ENCODE measurements at places on chromosomes 11 and 22.

DNA sequence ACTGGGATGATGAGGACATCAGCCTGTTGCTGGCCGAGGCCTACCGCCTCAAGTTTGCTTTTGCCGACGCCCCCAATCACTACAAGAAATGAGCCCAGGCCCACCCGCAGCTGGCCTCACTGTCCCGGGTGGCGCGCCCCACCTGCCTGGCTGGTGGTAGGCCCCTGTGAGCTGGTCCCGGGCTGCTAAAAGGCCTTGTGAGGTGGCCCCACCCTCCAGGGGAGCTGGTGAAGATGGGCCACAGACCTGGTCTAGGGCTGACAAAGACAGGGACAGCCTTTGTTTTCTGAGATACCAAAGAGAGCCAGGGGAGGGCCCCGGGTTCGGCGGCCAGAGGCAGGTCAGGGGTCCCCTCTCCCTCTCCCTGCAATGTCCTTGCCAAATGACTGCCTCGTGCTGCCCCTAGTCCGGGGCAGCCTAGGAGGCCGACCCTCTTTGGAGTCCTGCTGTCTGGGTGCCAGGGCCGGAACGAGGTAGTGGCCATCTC lies 411.1 kb downstream of the TBC1D22A start:
- no peak for DNase-seq

DNA sequence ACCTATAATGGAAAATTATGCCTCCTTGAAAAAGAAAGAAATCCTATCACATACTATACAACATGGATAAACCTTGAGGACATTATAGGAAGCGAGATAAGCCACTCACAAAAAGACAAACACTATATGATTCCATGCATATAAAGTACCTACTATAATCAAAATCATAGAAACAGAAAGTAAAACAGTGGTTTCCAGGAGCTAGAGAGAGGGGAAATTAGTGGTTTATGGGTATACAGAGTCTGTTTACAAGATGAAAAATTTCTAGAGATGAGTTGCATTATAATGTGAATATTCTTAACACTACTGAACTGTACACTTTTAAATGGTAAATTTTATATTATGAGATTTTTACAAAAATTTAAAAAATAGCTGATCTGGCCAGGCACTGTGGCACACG lies 40.5 kb upstream of the ARHGAP42 start:
- no peak for DNase-seq

- no peak for DNase-seq
Observed at GRCh38 chr11:12050470-12051286, 42.3 kb upstream of the DKK3 start.

DNA sequence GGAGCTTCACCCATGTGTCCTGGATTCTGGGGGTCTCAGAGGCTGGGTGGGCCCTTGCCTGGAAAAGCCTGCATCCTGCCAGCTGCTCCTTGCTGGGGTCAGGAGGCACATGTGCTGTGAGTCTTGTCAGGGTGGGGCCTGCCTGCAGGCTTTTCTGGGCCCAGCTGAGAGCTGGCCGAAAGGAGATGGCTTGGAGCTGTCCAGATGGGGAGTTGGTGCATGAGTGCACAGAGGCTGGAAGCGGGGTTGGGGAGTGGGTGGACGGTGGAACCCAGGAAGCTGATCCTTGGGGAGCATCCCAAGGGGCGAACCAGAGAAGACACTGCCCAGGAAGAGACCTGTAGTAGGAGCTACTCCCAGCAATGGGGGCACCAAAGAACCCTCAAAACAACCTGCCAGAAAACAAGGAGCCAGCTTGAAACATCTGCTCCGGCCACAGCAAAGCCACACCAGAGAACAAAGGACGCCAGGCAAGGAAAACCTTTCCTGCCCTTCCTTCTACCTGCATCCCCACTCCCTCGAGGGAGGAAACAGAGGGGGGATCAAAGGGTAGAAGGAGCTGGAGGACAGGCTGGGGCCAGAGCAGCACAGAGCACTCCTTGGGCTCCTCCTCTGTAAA lies 8.2 kb upstream of the KCTD17 start:
- DNase-seq: no peak

- DNase-seq: no peak
Observed at GRCh38 chr11:104254347-104254746, 90.4 kb upstream of the PDGFD start.

DNA sequence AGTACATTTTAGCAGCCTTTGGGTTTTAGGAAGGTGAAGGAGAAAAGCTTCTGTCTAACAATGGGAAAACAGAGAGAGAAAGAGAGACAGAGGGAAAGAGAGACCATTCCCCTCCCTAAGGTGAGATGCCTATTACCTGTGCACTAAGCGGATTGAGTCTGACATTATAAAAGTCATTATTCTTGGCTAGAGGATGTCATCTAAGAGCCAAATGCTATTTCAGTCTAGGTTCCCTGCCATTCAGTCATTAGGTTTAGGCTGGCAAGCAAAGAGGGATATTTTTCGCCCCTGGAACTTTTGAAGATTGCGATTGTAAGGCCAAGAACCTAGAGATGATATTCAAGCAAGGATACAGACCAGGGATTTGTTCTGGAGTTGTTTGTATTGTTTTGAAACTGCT lies 7.2 kb downstream of the BLID start:
- no peak for DNase-seq

DNA sequence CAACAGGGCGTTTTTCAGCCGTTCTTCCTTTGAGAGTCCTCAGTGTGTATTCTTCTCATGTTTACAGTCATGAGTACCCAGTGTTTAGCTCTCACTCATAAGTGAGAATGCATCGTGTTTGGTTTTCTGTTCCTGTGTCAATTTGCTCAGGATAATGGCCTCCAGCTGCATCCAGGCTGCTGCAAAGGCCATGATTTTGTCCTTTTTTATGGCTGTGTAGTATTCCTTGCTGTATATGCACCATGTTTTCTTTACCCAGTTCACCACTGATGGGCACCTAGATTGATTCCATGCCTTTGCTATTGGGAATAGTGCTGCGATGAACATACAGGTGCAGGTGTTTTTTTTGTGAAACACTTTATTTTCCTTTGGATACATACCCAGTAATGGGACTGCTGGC lies 23.5 kb downstream of the B3GAT1 start:
- DNase-seq: no peak

GRCh38 chr11:13110929-13111812 lies 102.1 kb downstream of the RASSF10 start:
- no peak for DNase-seq

- no peak for DNase-seq
Observed at GRCh38 chr11:69814902-69815301, 4.3 kb downstream of the FGF3 start.

DNA sequence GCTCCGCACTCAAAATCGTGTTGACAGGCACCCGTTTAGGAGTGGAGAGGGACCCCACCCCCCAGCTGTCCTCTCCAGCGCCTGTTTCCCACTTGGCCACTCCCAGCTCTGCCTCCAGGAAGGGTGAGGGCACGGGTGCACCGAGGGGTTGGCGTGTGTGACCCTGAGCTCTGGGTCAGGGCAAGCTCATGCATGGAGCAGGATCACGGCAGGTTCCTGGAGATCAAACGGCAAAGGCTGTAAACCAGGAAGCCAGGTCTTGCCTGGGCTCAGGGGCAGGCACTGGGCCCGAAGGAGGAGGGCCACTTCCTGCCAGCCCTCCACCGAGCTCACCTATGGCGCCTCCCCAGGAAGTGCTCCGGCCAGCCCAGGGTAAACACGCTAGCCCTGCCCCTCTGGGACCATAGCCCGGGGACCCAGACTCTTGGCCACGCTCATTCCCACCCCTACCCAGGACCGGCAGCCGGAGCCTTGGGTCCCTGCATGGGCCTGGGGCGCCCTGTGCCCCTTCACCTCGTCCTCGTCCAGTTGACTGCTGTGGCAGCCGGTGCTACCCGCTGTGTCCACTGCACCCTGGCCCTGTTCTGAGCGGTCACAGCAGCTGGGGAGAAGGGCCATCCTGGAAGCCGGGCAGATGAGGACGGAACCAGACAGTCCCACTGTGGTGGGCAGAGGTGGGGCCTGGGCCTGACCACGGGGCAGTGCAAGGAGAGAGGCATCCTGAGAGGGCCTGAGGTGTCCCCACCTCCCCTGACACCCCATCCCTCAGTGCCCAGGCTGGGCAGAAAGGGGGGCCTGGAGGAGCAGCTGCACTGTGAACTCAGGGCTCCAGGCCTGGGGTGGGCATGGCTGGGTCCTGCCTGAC lies 1.0 kb upstream of the EPS8L2 start:
- DNase-seq: no peak

GRCh38 chr11:72924568-72925190 lies 110.5 kb downstream of the ATG16L2 start:
- DNase-seq: no peak

DNA sequence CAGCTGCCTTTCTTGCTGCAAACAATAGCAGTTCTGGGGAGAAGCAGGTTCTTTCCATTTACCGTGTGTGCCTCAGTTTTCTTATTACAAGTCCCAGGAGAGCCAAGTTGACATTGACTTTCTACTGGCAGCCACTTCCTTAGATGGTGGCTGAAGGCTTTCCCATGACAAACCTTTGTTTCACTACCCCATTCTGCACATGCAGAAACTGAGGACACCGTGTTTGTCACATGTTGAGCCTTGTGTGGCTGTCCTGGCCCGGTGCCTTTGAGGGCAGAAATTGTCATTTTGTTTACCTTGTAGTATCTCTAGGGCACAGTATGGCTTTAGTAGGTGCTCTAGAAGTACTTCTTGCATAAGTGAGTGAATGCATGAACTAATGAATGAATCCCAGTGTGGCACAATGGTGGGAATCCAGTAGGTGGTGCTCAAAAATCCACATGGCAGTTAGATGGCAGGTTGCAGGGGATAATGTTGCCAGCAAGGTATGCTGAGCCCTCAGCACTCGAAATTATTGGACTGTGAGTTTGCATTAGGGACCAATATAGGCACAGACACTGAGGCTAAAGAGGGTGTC lies 101.6 kb downstream of the CSNK2A3 start:
- DNase-seq: no peak

GRCh38 chr11:118849825-118850224 lies 33.9 kb upstream of the CXCR5 start:
- DNase-seq: no peak

DNA sequence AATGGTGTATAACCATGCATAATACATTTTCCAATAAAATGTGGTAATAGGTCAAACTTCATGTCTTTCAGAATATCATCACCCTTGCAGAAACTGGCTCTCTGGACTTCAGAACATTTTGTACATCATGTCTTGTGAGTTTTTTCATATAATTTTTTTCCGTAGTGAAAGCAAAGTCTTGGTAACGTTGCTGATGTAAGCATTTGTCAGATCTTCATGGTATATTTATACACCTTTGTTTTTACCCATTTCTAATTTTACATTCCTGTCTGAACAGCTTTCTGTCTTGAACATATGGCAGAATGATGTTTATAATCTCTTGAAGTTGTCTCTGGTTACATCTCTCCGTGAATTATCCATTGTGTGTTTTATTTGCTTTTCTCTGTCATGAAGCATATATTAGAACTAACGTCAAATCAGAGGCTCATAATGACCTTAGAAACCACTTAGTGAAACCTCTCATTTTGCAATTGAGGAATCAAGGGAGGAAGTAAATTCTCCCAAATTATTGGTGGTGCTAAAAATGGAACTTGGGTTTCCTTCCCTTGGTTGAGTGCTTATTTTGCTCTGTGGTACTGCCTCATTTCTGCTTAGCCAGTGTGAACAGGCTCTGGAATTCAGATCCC lies 37.4 kb downstream of the CSRP3 start:
- DNase-seq: no peak

DNA sequence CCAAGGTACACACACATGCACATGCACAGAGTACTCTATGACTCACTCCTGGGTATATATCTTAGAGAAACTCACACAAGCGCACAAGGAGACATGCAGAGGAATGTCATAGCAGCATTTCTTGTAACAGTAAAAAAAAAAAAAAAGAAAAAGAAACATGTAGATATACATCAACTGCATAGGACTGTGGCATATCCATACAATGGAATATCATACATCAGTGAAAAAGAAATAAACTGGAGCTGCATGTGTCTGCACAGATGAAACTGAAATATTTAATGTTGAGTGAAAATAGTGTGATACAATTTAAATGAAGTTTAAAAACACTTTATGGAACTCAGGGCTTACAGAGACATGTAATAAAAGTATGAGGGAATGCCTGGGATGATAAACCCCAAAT lies 46.4 kb downstream of the SYT13 start:
- DNase-seq: no peak

- DNase-seq: no peak
Observed at GRCh38 chr11:122331079-122331478, 215.1 kb upstream of the BLID start.

DNA sequence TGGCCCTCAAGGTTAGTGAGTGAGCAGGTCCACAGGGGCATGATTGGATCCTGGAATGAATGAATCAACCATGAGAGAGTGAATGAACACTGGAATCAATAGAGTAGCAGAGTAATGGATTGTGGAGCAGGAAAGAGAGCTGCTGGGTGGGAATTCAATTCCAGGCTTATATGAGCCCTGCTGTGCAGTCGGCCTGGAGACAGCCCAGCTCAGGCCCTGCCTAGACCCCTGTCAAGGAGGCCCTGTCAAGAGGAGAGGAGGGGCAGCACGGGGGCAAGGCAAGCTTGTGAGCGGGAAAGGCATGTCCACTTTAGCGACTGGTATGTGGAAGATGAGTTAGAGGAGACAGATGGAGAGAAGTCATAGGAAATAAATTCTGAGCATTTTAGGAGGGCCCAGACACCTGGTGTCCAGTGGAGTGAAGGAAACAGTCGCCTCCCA lies 1.3 kb upstream of the FOLR1 start:
- no peak for DNase-seq

- DNase-seq: no peak
Observed at GRCh38 chr11:35227576-35228327, 88.8 kb downstream of the CD44 start.

GRCh38 chr11:10864688-10865087 lies 6.8 kb upstream of the ZBED5 start:
- DNase-seq: no peak

- DNase-seq: no peak
Observed at GRCh38 chr11:13278609-13279486, 1.3 kb downstream of the BMAL1 start.

- no peak for DNase-seq
Observed at GRCh38 chr11:127308291-127308690, 307.7 kb upstream of the KIRREL3 start.

GRCh38 chr11:57787920-57788702 lies 26.5 kb downstream of the CTNND1 start:
- no peak for DNase-seq

- no peak for DNase-seq
Observed at GRCh38 chr11:26204101-26204500, 127.8 kb upstream of the ANO3 start.

Measured in activated CD8-positive, alpha-beta memory T cell treated with anti-CD3 and anti-CD28 coated beads for 4 hours (primary cell).